ENCODE measurements at places on chromosomes 12 and 14.

GRCh38 chr12:91380631-91381030 lies 198.0 kb upstream of the DCN start:
- H3K4me1 ChIP-seq, result peaks cover 10% of the 10 kb centered on the region
- peaks cover 2% of the 10 kb centered on the region for H3K27me3 ChIP-seq
- no peaks in the 10 kb centered on the region for H3K36me3 ChIP-seq

DNA sequence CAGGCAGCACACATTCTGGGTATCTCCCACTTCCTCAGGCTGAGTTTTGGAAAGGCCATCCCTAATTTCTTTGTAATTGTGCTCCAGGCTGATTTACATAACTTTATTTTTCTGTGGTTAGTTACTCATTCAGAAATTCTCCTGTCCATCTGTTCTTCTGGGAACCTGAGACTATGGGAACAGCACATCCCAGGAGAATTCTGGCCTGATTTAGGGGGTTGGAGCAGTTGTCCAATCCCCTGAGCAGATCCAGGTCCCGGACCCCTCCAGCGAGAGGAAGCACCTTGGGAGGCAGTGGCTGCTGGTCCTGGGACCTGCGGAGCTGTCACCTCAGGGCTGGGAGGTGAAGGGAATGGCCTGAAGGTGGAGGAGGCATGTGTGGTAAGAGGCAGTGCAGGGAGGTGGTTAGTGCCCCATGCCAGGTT lies 40.4 kb downstream of the TSPAN9 start:
- H3K27me3 ChIP-seq, result peaks cover 24% of the 10 kb centered on the region
- H3K4me1 ChIP-seq, result peaks cover 10% of the 10 kb centered on the region
- H3K27ac ChIP-seq, result no peak overlapping the region
- H3K4me3 ChIP-seq, result no peak overlapping the region
- H3K36me3 ChIP-seq, result no peaks in the 10 kb centered on the region

GRCh38 chr14:26636561-26636960 lies 38.7 kb upstream of the NOVA1 start:
- H3K4me1 ChIP-seq, result no peaks in the 10 kb centered on the region
- no peaks in the 10 kb centered on the region for H3K27me3 ChIP-seq
- H3K36me3 ChIP-seq, result no peaks in the 10 kb centered on the region
- DNase-seq, result no peak
- H3K4me3 ChIP-seq, result no peak overlapping the region
- H3K27ac ChIP-seq, result no peak overlapping the region

DNA sequence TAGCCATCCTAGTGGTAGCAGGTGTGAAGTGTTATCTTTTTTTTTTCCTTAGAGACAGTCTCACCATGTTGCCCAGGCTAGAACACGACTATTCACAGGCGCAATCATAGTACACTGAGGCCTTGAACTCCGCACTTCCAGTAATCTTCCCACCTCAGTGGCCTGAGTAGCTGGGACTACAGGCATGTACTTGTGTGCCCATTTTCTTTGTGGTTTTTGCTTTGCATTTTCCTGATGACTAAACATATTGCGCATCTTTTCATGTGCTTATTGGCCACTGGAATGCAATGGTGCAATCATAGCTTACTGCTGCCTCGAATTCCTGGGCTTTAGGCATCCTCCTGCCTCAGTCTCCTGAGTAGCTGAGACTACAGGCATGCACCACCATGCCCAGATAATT lies 33.3 kb upstream of the GCH1 start:
- H3K4me3 ChIP-seq, result no peak overlapping the region
- DNase-seq, result no peak
- H3K27me3 ChIP-seq, result no peaks in the 10 kb centered on the region
- H3K36me3 ChIP-seq, result peaks cover 6% of the 10 kb centered on the region

DNA sequence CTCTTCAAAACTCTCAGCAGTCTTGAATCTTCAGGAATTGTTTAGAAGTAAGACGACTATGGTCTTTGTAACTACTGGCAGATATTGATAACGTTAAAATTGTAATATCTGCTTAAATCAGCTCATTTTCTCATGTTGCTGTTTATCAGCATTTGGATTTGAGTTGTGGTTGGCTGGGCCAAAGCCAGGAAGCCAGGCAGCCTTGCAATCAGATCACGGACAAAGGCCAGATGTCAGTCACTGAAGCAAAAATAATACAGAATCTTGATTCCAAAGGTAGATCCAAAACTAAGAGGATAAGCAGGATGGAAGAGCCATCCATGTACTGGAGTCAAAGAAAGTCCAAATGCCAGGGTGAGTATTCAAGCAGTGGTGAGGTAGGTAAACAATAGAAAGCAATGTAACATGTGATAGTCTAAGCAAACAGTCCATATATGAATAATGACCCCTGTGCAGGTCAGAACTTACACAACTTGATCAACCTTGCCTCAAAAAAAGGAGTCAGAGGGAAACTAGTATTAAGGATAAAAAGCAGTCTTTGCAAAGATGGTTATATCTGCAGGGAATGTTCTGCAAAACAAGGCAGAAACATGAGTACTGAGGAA lies 95.8 kb upstream of the RAP1B start:
- no peaks in the 10 kb centered on the region for H3K4me1 ChIP-seq
- H3K27me3 ChIP-seq, result no peaks in the 10 kb centered on the region
- H3K36me3 ChIP-seq, result no peaks in the 10 kb centered on the region
- no peak overlapping the region for H3K27ac ChIP-seq

GRCh38 chr14:52397844-52398243 lies 83.7 kb downstream of the PTGER2 start:
- no peaks in the 10 kb centered on the region for H3K27me3 ChIP-seq
- DNase-seq, result no peak
- H3K36me3 ChIP-seq, result no peaks in the 10 kb centered on the region
- no peak overlapping the region for H3K4me3 ChIP-seq
- H3K4me1 ChIP-seq, result peaks cover 37% of the 10 kb centered on the region

DNA sequence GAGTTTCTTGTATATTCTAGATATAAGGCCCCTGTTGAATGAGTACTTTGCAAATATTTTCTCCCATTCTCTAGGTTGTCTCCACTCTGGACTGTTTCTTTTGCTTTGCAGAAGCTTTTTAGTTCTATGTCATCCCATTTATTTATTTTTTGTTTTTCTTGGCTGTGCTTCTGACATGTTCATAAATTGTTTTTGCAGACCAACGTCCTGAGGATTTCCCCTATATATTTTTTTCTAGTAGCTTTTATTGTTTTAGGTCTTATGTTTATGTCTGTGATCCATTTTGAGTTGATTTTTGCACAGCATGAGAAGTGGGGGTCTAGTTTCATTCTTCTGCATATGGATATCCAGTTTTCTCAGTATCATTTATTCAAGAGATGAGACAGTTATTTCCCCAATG lies 70.4 kb upstream of the BTG1 start:
- peaks cover 39% of the 10 kb centered on the region for H3K4me1 ChIP-seq
- peaks cover 6% of the 10 kb centered on the region for H3K36me3 ChIP-seq
- no peak overlapping the region for H3K4me3 ChIP-seq
- no peaks in the 10 kb centered on the region for H3K27me3 ChIP-seq
- no peak overlapping the region for H3K27ac ChIP-seq

GRCh38 chr14:55399852-55400251 lies 11.8 kb downstream of the ATG14 start:
- H3K36me3 ChIP-seq, result peaks cover 6% of the 10 kb centered on the region
- DNase-seq, result peak; percentile 14
- no peak overlapping the region for H3K27ac ChIP-seq
- no peak overlapping the region for H3K4me3 ChIP-seq
- no peaks in the 10 kb centered on the region for H3K27me3 ChIP-seq
- H3K4me1 ChIP-seq, result peaks cover 40% of the 10 kb centered on the region

DNA sequence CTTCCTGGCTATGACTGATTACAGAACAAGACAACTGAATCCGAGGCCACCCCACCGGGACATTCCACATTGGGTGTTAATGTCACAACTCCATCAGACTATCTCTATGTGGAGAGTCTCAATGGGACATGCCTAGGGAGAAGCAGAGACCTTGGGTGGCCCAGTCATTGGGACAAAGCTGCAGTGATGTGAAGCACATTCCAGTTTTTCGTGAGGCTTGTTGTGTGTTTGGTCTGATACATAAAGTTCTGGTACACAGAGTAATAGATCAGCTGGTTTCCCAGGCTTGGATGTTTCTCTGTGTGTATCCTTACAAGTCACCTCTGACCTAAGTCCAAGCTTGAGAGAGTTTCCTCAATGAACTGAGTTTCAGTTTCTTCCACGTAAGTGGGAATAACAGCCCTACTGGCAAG lies 42.3 kb downstream of the CPM start:
- no peak overlapping the region for H3K4me3 ChIP-seq
- no peaks in the 10 kb centered on the region for H3K36me3 ChIP-seq
- no peaks in the 10 kb centered on the region for H3K27me3 ChIP-seq
- no peak for DNase-seq

DNA sequence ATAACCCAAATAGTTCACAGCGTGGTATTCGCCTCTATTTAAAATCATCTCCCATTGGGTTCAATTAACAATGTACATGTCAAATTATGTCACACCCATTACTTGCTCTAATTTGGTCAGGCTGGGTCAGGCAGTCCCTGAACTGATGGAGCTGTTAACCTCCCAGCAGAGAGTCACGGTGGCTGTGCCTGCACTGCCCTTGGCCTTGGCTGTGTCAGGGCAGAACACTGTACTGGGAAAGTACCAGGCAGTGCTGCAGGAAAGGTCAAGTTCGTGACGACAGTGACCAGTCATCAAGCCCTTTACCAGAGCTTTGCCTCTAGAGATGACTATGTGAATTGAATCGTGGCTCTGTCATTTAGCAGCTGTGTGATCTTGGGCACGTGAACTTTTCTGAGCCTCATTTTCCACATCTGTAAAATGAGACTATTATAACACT lies 100.0 kb downstream of the ARF6 start:
- H3K27me3 ChIP-seq, result no peaks in the 10 kb centered on the region
- H3K4me1 ChIP-seq, result peaks cover 54% of the 10 kb centered on the region
- peak overlapping the region; percentile 83 for H3K27ac ChIP-seq

GRCh38 chr12:61137677-61138414 lies 1122.4 kb upstream of the USP15 start:
- no peak for DNase-seq
- H3K4me3 ChIP-seq, result no peak overlapping the region
- H3K4me1 ChIP-seq, result no peaks in the 10 kb centered on the region
- H3K27ac ChIP-seq, result no peak overlapping the region

DNA sequence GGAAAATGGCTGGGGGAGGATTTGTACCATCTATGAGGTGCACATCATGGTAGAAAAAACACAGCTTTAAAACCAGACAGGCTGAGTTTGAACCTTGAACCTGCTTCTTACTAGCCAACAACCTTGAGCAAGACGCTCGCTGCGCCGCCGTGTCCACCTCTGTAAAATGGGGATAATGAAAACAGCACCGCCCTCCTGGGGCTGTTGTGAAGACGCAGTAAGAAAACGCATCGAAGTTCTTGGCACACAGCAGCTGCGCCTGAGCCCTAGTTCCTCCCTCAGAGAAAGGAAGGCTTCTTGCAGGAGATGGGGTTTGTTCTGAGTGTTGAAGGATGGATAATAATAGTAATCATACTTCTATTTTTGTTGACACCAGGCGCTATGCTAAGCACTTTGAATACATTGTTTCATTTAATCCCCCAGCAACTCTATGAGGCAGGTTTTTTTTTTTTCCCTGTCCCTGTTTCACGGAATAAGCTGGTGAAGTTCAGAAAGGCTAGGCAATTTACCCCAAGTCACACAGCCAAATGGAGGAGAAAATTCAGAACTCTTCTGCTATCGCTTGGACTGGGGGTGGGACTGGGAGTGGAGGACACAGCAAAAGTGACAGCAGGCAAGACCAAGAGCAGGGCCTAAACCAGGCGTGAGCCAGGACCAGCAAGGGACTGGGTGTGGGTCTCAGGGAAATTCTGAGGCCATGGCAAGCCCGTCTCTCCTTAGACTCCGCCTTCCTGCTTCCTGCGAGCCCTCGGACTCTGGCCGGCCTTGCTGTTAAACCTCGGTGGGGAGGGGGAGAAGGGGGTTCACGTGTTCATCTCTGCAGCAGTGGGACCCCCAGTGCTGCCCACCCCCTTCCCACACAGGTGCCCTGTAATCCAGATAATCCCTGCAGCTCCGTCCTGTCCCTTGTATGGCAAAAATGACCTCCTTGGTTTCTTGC lies 97.5 kb downstream of the LRRC74A start:
- DNase-seq, result no peak
- H3K27me3 ChIP-seq, result no peaks in the 10 kb centered on the region
- peak overlapping the region; percentile 14 for H3K27ac ChIP-seq
- peaks cover 78% of the 10 kb centered on the region for H3K4me1 ChIP-seq

- H3K27me3 ChIP-seq, result no peaks in the 10 kb centered on the region
- DNase-seq, result no peak
- H3K36me3 ChIP-seq, result no peaks in the 10 kb centered on the region
- peak overlapping the region; percentile 53 for H3K27ac ChIP-seq
- H3K4me1 ChIP-seq, result peaks cover 12% of the 10 kb centered on the region
- no peak overlapping the region for H3K4me3 ChIP-seq
Measured at GRCh38 chr14:50335389-50335788, 23.3 kb downstream of the DMAC2L start.

- H3K36me3 ChIP-seq, result peaks cover 2% of the 10 kb centered on the region
- H3K27ac ChIP-seq, result no peak overlapping the region
- H3K27me3 ChIP-seq, result no peaks in the 10 kb centered on the region
- H3K4me1 ChIP-seq, result no peaks in the 10 kb centered on the region
Measured at GRCh38 chr12:34300376-34301250, 278.3 kb downstream of the ALG10 start.

DNA sequence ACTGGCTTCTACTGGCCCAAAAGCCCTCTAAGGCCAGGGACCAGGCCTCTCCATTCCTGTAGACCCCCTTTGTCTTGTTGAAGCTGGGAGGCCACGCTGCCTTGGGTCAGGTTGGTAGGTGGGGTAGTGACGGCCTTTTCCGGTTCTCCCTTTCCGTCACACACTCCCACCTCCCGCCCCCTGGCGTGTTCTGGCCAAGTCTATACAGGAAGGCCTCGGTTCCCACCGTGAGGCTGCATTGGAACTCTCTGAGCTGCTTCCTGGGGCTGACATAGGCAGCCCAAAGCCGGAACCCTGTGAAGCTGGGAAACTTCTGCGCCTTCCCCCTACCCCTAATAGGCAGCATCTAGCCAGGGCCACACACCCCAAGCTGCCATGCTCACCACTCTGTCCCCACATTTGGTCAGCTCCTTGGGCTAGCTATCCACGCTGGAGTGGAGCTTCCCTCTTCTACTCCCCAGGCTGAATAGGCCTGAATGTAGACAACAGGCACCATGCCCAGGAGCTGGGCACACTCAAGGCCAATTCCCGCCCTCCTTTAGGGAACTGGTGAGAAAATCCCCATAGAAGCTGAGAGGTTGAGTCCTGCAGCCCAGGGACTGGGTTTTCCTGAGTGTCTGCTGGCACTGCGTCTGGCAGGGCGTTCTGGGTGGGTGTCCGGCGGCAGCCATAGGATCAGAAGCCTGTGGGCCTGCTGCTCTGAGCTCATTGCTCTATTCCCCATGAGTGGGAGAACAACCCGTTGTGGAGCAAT lies 35.7 kb downstream of the RIN3 start:
- H3K4me1 ChIP-seq, result peaks cover 62% of the 10 kb centered on the region
- H3K27me3 ChIP-seq, result no peaks in the 10 kb centered on the region
- no peak overlapping the region for H3K27ac ChIP-seq
- DNase-seq, result no peak

- no peaks in the 10 kb centered on the region for H3K36me3 ChIP-seq
- no peak overlapping the region for H3K4me3 ChIP-seq
- H3K4me1 ChIP-seq, result peaks cover 24% of the 10 kb centered on the region
- no peak overlapping the region for H3K27ac ChIP-seq
- no peak for DNase-seq
Measured at GRCh38 chr14:76778546-76779215, 17.4 kb downstream of the VASH1 start.

- no peak overlapping the region for H3K27ac ChIP-seq
- no peaks in the 10 kb centered on the region for H3K36me3 ChIP-seq
- DNase-seq, result no peak
- no peak overlapping the region for H3K4me3 ChIP-seq
Measured at GRCh38 chr12:69834576-69834975, 9.5 kb downstream of the MYRFL start.
